Mucosa of gallbladder (tissue), 1 donor: ENCODE measurements at places on chromosomes 11 and 22. TPM values are rescaled to one million over a fixed set of nuclear protein-coding genes. Genes with fewer than 3 reads are reported as not detected.

- peak; percentile 85 for DNase-seq
These were observed 1.1 kb upstream of the EXT2 start for GRCh38 chr11:44094260-44094868.

DNA sequence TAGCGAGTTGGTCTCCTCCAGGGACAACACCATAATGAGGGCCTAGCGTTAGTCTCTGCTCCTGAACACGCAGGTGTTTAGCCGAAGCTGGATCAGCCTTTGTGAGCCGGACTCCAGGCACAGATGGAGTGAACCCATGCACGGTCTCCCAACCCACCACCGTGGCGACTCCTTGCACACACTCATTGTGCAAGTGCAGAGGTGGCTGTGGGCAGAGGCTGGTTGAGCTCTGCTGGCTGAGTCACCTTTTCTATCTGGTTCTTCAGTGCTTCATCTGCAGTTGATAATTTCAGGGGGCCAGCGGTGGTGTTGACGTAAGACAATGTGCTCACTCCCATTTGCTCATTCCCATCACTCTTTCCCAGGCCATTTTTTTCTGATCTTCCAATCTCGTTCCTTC lies 72.1 kb upstream of the SLC22A12 start:
- DNase-seq, result no peak

GRCh38 chr11:134229126-134229790 lies 4.8 kb downstream of the VPS26B start:
- no peak for DNase-seq

OR8H1 gene
- total RNA-seq, result not detected

GRCh38 chr11:57214494-57214893 lies 22.6 kb downstream of the APLNR start:
- peak; percentile 35 for DNase-seq

DNA sequence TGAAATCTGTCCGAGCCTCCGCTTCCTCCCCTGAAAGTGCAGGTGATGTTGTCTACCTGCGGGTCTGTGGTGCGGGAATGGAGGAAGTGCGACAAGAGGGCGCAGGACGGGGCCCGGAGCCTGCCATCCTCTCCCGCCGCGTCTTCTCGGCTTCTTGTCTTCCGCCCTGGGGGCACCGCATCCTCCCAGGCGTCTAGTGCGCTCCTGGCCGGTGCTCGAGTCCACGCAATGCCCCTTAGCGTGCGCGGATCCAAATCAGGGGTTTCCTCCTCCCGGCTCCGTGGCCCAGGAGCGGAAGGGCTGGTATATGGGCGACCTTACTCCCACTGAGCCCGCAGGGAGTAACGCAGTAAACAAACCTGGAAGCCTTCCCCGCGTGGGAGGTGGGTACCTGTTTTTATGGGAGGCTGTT lies 405 bp downstream of the SFI1 start:
- DNase-seq, result no peak
